ENCODE measurements at places on chromosomes 1 and 21.

DNA sequence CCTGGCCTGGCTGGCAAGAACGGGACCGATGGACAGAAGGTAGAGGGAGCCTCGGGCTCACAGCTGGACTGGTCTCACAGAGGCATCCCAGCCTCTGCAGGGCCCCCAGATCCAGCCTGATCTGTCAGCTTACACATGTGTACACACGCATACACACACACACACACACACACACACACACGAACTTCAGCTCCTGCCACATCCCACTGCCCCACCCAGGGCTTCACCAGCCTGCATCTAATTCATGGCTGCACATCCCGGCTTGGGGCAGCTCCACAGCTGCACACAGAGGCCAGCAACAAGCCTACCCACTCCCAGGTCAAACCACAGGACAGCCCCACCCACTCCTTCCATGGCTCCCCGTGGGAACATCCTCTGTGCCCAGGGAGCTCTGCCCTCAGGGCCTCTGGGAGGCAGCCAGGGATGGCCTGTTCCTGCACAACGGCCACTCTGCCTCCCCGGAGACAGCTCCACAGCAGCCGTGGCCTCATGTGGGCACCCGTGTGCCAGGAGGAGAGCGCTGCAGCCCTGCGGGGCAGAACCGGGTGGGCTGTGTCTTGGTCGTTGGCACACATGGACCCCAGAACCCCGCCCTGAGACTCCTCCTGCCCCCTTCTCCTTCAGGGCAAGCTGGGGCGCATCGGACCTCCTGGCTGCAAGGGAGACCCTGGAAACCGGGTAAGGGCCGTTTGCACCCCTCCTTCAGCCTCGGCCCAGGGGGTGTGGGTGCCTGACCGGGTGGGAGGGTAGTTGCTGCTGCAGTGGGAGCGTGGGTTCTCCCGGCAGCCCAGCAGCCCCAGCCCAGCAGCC is 19.1 kb downstream of the COL6A2 start:
- peak; percentile 40 for DNase-seq

- peak; percentile 55 for DNase-seq
Observed at GRCh38 chr1:24898152-24898908, 31.7 kb downstream of the RUNX3 start.

DNA sequence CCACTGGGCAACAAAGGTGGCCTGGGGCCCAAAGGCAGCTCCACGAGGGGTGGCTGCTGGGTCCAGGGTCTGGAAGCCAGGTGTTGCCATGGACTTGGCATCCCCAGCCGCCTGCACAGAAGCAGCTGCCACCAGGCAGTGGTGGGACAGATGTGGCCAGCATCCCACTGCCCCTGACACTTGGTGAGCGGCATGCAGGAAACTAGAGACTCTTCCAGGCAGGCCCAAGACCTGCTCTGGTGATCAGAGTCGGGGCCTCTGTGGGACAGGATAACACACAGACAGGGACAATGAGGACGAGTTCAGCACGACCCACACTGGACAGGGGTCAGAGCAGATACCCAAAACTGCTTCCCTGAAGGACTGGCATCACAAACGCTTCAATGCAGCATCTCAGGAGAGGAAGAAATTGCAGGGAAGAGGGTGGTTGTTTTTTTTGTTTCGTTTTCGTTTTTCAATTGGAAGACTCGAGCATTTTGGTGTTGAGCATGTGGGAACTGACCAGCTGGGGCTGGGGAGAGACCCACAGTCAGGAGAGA is 34.1 kb upstream of the RNF187 start:
- DNase-seq: no peak

DNA sequence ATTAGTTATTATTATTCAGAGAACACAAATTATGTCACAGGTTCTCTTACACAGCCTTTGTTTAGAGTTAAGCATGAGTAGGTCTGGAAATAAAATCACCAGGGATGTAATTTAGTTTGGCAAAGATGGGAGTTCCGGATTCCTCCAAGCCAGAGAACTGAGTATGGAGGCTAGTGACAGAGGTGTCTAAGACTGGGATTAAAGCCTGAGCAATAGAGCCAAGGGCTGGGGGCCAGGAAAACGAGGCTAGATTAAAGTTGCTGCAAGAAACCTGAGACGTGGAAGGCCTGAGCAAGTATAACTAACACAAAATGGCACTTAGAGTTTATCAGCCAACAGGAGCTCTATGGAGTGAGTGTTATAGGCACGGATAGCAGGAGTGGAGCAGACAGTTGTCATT is 381.6 kb downstream of the SRGAP2C start:
- DNase-seq: no peak

DNA sequence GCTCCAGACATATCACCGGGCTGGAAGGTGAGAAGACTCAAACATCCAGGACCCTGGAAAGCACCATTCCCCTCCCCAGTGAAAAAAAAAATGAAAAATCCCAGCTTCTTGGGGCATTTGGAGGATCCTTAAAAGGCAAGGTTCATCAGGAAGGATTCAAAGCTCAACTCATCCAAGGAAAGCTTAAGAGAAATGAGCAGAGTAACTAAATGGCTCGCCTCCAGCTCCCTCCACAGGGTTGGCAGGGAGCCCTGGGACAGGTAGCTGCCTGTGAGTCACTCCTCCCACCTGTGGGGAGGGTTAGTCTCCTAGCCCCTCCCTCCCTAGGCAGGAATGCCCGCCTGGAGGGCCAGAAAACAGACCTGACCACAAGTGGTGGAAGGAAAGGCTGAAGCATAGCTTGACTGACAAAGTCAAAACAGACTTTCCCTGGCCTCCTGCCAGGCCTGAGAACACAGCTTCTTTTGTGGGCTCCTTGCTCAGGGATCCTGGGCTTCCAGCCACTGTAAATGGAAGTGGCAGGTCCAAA is 712 bp upstream of the LAMB3 start:
- peak; percentile 78 for DNase-seq

GRCh38 chr1:1371364-1371745 is 3.7 kb downstream of the AURKAIP1 start:
- no peak for DNase-seq

DNA sequence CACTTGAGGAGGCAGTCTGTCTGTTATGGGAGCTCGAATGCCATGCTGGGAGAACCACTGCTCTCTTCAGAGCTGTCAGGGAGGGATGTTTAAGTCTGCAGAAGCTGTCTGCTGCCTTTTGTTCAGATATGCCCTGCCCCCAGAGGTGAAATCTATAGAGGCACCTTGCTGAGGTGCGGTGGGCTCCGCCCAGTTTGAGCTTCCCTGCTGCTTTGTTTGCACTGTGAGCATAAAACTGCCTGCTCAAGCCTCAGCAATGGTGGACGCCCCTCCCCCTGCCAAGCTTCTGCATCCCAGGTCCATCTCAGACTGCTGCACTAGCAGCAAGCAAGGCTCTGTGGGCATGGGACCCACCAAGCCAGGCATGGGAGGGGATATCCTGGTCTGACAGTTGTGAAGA is 247.5 kb downstream of the LMX1A start:
- no peak for DNase-seq

GRCh38 chr1:26739329-26739914 is 43.6 kb downstream of the ARID1A start:
- DNase-seq: no peak

DNA sequence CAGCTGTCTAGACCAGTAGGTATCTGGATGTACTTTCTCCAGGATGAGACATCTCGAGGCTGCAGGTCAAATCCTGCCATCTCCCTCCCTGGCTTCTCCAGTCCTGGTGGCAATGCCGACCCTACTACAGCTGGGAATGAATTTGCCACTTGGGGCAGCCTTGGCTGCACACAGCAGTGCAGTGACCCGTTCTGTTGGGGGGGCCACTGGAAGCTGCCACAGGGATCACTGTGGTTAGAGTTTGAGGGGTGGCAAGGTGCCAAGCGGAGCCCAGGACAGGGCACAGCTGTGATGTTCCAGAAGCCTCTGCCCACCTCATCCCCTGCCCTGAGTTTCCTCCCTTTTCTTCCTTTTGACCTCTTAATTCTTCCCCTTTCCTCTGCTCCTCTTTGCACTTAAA is 17.1 kb downstream of the COL6A2 start:
- DNase-seq: no peak

DNA sequence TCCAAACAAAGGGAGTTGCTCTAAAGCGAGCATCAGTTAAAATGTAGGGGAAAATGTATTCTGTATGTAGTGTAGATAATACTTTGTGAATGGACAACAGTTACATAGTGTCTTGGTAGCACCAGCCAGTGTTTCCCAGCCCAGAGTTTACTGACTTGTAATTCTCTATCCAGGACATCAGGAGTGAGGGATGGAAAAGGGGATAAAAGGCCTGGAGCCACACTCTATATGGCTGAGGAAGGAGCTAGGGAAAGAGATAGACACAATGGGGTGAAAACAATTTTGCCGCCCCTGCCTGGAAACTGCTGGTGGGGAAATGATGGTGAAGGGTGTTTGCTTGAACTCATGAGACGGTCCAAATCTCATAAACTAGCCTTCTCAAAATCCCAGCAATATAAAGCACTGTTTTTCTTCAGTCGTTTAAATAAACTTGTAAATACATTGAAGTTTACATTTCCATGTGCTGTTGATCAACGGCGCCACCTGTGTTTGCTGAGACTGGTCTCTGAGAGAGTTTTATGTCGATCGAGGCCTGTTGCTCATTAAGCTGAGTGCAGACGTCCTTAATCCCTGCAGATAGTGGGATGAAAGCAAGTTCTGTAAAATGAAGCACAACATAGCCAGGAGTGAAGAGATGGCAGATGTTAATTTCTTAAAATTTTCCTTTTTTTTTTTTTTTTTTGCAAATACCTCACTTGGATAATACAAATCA is 27.9 kb upstream of the AGO1 start:
- no peak for DNase-seq

DNA sequence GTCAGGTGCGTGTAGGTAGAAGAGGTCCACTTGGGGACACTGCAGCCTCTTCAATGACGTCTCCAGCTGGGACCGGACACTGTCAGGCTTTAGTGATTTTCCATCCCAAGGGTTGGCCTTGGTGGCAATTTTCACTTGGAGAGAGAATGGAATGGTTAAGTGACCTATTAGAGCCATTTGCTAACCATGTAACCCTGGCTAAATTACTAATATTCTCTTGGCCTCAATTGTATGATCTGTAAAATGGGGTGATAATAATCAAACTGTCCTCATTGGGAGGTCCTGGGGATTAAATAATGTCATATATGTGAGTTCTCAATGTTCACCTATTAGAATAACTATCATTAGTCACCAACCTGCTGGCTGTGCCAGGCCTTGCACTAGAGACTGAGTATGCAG is 3.4 kb downstream of the AKR7A2 start:
- DNase-seq: no peak

DNA sequence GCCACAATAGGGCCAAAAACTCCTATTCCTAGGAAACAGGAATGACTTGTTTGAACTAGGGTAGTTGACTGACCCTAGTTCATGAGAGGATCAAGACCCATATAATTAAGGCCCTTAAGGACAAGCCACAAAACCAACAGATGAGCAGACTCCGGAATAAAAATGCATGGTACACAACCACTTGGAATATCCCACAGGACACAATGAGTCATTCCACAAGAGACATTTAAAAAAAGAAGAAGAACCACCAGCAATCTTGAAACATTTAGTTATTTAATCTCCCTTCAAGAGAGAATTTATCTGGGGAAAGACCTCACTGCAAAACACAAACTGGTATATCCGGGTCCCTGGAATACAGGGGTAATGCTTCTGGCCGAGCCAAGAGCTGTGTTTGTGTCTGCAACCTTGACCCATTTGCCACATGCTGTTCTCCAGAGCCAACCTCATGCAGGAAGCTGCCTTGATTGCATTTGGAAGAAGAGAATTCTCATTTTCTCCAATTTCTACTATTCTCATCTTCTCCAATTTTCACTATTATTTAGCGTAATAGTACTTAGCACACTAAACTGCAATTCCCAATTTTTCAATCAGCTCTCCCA is 135.5 kb downstream of the TGFBR3 start:
- no peak for DNase-seq

- DNase-seq: no peak
Observed at GRCh38 chr1:225885336-225885735, 3.2 kb upstream of the TMEM63A start.

GRCh38 chr1:1721201-1721600 is 3.0 kb downstream of the CDK11A start:
- DNase-seq: no peak

- DNase-seq: no peak
Observed at GRCh38 chr1:174284052-174284451, 124.7 kb downstream of the RABGAP1L start.

DNA sequence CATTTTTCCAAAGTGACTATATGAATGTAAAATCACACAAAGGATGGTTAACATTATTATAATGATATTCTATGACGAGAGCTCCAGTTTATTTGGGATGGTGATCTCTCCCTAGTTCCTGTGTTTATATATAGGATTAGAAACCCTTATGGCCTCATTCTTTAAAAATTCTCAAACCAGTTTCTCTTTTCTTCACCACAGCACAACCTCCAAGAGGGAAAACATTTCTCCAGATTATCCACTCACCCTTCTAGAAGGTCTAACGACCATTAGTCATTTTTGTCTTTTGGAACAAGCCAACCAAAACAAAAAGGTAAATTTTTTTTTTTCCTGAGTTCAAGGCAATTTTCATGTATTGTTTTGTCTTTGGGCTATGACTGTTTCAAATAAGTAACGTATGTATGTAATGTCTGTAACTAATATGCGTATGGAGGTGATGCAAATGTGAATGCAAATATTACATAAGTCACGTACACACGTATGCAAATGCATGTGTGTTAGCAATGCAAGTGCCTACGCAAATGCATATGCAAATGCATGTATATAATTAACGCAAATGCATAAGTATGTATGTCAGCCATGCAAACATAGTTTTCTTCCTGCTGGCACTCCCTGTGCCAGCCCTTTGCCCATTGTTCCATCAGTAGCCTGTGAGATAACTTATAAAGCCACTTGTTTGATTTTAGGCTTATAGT is 72.5 kb upstream of the MORC3 start:
- DNase-seq: no peak

DNA sequence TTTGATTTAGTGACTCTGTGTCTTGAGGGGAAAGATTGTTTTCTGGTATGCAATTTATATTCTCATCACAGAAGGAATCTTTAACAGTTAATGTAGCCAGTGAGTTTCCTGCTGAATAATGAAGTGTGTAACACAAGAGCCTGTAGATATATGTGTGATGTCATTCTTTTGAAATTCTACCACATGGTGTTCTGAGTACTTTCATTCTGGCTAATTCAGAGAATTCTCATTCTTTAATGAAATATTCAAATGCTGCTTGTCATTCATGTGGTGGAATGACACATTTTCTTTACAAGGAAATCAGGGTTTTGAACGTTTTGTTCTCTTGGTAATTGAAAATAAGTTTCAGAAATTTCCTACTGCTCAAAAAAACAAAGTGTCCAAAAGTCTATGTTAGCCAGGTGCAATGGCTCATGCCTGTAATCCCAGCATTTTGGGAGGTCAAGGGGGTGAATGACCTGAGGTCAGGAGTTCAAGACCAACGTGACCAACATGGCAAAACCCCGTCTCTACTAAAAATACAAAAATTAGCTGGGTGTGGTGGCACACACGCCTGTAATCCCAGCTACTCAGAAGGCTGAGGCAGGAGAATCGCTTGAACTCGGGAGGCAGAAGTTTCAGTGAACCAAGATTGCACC is 79.6 kb downstream of the MAP3K21 start:
- no peak for DNase-seq

DNA sequence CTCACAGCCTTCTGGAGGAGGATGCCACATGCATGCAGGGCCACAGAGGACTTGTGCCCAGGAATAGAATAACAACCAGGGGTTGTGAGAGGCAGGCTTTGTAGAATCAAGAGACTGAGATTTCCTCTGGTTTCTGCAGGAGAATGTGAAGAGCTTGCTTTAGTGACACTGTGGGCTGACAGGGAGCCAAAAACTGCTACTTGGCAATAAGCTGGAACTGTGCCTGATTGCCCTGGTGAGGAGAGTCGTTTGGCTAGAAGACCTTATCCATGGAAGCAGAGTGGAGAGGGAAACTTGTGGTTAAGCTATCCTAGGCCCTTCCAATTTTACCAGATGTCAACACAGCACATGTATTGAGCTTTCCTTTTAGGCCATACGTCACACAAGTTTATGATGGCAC is 902.1 kb downstream of the MRPL39 start:
- no peak for DNase-seq
